ENCODE measurements at places on chromosomes 4 and X. TPM values are rescaled to one million over a fixed set of nuclear protein-coding genes. Genes with fewer than 3 reads are reported as not detected.

- no peak for DNase-seq
These were observed 216.1 kb downstream of the STK32B start for GRCh38 chr4:5267408-5267807.

DNA sequence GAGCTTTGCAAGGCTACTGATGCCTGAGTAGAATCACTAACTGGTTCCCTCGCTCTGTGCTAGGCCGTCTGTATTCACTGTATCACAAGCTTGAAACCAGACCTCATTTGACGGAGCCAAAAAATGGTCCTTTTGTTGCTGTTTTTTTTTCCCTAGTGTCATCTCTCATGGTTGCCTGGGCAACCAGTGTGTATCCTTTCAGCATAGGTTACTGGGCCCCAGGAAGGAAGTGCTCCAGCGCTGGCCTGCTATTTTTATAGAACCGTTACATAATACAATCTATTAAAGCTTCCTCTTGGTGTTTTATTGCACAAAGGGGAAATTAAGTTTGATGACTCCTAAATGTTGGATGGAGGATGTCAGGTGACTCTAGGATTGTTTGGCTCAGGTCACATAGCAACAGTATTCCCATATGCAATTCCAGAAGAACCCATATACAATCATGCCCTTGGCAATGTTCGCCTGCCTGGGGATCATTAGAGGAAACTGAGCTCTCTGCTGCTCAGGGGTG lies 220.4 kb downstream of the SPRY1 start:
- peak; percentile 59 for DNase-seq

DNA sequence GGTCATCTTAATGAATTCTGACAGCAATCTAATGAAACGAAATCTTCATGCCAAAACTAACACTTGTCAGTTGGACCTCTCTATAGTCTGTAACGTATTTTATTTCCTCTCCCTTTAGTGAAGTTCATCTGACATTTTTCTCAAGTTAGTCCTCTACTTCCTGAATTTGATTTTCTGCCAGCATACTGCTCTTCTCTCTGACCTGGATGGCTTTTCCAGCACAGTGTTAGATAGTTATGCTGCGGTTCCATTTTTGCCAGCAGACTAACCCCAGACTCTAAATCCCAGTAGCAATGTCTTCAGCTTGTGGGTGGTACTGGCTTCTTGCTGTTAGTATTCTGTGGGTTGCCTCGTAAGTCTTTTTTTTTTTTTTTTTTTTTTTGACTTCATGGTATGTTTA lies 146.7 kb upstream of the VEGFC start:
- no peak for DNase-seq

DNA sequence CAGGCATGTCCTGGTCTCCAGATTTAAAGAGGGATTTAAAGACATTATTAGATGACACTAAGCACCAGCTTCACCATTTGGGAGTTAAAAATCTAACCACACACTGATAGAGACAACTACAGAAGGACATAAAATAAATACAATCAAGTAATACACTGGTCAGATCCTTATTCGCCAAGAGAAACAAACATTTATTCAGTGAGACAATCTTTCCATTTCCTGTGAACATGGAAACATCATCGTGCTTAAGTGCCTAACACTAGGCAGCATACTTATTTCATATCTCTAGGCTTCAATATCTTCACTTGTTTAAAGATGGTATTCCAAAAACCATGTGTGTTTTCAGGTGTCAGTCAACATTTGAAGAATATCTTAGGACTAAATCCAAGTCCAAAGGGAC lies 103.6 kb downstream of the AREG start:
- no peak for DNase-seq

GRCh38 chr4:86181585-86181984 lies 178.3 kb downstream of the MAPK10 start:
- no peak for DNase-seq

DNA sequence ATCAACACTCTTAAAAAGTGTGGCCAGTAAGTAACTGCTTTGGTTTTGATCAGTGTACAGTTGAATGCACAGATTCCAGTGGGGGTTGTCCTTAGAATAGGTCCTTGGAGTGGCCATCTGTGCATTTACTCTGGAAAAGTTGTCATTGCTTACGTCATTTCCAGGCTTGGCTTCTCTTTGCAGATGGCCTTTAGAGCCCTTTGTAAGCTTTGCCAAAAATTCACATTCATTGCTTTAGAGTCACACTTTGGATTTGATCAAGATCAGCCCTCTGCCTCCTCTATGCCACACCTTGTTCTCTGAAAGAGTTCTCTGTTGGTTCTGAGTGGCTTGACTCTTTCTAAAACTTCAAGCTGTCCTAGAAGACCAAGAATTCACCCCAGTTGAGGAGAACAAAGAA lies 83.9 kb downstream of the MAMLD1 start:
- DNase-seq, result no peak

The SPANXB1 gene
- not detected for polyA plus RNA-seq

The IL3RA gene
- polyA plus RNA-seq, result 16.7 TPM

GRCh38 chr4:55610381-55610780 lies 18.3 kb upstream of the PDCL2 start:
- DNase-seq, result no peak

The ALAS2 gene
- polyA plus RNA-seq, result not detected

DNA sequence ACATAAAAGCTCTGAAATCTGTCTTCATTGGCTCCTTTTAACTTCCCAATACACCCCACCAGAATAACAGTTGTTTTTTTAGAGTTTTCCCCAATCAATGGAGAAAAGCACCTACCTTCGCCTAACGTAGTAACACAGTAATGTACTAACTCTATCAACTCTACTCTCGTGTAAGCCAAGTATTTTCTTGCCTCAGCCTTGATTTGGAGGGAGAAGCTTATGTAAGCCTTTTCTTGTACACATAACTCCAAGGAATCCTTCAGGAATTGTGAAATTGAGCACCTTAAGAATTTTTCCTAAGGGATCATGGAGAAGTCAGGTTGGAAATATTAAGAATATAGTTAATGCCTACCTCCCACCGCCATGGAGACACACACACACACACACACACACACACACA lies 181.2 kb downstream of the RAPGEF2 start:
- DNase-seq, result no peak

DNA sequence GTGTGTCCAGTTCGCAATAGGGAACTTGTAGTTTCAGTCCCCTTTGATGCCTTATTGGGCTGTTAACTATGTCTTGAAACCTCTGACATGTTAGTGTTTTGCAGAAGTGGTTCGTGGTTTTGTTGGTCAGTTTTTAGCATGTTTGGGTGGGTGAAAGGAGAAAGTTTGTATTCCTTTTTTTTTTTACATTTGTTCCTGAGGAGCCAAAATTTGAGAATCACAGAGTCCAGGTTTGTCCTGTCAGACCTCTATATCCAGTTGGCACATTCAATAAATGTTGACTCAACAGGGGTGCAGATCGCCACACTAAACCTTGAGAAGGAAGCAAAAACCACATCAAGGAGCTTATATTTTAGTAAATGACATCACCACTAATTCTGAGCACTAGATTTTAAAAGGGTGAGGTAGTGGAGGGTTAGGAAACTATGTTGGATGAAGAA lies 26.2 kb downstream of the DLG3 start:
- no peak for DNase-seq

GRCh38 chr4:45776146-45776545 lies 347.7 kb downstream of the GABRG1 start:
- no peak for DNase-seq

The PHOX2B gene
- 0.71 TPM for polyA plus RNA-seq

The DMP1 gene
- polyA plus RNA-seq, result not detected

DNA sequence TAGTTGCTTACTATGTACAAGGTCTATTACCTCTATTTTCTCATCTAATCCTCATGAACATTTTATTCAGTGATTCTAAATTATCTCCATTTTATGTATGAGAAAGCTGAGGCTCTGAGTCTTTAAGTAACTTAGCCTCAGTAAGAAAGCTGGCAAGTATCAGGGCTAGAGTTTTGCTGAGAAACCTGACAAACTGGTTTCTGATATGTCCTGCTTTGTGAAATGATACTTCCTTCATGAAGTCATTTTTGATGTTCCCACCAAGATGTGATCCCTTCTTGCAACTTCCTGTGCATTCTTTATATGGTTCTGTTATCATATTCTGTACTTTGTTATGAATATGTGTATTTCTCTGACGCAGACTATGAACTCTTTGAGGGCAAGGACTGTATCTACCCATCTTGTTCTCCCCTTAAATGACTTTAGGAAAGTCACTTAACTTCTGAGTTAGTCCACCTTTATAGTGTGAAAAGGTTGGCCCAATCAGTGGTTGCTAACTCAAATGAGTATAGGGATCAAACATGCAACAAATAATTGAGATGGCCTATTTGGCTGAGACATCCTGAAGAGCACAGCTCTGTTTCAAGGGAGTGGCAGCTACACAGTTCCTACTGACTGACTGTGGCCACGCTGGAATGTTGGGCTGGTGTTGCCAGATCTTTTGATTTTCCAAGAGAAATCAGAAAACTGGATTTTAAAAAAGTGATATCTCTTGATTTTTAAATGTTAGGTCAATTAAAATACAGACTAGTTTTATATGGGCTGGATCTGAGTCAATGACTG lies 127.9 kb upstream of the AMOT start:
- DNase-seq, result no peak

The CT45A5 gene
- polyA plus RNA-seq, result not detected

DNA sequence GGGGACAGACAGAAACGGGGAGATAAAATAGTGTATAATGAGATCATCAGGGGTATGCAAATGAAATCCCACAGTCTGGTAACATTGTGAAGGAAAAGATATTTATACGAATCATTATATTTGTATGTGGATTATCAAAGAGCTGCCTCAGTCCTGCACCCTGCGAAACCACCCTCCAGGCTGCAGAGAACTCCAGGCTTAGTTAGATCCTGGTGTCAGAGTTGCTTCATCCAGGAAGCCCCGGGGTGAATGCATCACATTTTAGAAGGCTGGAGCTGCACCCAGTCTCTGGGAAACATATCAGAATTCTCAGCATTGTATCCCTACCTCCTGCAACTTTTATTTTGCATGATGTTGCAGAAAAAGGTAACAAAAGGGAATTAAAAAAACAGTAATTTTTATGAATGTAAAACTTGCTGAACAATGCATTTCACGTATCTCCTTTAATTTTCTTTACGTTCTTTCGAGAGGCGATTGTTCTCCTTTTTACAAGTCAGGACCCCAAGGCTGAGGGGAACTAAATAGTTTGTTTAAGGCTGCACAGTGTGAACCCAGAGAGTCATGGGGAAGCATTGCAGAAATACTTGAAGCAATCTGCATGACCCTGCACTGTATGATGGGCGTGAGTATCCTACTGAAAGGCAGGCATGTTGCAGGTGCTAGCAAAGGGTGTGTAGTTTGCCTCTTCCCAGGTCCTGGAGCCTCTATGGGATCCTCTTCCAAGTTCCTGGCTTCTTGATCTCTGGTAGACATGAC lies 299.5 kb upstream of the CLNK start:
- DNase-seq, result no peak

DNA sequence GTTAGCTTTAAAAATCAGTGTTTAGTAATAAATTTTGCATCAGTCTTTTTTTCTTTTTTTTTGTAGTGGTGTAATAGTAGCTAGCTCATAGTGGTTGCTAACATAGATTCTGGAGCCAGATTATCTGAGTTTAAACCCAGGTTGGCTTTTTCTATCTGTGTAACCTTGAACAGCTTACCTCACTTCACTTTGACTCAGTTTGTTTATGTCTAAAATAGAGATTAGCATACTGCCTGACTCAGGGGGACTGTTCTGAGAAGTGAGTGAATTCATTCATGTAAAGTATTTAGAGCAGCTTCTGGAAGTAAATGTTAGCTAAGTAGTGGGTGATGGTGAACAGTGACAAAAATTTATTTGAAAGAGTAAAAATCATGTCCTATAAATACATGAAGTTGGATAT lies 32.9 kb downstream of the CPEB2 start:
- DNase-seq, result no peak
